HTR-8/SVneo (cell line): ENCODE measurements at places on chromosomes 2 and 18.

DNA sequence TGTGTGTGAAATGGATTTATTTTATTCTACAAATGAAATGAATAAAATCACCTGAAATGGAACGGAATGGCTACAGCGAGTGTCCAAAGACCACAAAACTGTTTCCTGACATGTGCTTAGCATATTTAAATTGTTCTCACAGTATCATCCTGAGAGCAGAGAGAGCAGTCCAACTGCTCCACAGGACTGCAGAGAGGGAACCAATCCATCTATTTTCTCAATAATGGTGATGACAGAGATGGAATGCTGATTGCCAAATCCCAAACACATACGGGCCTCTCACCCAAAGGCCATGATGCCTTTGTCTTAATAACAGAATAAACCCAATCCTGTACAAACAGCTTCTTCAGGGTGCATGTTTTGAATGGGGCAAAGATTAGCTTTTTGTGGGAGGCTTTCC, 41.1 kb downstream of the STAT1 start:
- no peak for DNase-seq

GRCh38 chr2:174971868-174972781, 33.1 kb downstream of the CHN1 start:
- peak; percentile 34 for DNase-seq

DNA sequence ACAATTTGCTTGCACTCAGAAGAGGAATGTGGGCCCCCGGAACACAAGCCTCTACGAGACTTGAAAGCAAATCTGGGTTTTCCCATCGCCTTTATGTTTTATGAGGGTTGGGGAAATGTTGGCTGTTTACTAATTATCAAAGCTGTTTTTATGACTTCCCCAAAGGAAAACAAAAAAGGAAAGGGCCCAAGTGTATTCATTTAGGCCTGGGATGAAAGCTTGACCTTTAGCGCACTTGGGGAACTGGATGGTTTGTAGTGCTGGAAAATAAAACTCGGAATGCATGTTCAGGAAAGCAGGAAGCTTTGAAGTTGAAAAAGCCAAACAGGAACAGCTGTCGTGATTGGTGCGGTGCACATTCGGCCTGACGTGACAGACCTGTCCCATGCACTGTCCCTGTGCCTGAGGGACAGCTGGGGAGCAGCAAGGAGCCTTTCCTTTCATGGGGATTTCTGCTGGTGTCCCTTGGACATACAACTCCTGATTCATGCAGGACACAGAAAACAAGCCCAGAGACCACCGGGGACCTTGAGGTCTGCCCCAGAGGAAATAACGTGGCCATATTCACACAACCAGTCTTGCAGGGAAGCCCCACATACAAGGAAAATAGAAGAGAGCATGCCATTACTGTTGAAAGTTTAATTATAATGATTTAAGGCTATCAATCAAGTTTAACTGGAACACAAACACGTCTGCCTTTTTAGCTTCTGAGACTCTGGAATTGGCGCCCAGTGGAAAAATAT, 169.7 kb upstream of the APCDD1 start:
- no peak for DNase-seq

DNA sequence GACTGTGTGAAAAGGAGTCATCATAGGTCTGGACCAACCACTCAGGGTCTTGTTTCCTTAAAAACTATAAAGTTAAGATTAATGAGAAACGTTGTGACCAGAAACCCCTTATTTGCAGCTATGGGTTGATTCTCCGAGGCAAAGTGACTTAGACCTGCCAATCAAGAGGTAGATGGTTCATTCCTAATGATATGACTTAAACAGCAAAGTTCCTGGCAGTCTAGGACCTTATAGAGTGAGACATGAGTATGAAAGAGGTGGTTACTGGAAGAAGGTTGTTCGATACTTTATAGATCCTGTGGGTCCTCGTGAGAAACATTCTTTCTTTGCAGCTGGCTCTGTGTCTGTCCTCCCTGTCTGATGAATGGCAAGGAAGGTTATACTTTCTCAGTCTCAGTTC, 8.0 kb downstream of the SFXN5 start:
- DNase-seq: no peak

- no peak for DNase-seq
Measured at GRCh38 chr2:195737511-195738325, 80.7 kb downstream of the SLC39A10 start.

DNA sequence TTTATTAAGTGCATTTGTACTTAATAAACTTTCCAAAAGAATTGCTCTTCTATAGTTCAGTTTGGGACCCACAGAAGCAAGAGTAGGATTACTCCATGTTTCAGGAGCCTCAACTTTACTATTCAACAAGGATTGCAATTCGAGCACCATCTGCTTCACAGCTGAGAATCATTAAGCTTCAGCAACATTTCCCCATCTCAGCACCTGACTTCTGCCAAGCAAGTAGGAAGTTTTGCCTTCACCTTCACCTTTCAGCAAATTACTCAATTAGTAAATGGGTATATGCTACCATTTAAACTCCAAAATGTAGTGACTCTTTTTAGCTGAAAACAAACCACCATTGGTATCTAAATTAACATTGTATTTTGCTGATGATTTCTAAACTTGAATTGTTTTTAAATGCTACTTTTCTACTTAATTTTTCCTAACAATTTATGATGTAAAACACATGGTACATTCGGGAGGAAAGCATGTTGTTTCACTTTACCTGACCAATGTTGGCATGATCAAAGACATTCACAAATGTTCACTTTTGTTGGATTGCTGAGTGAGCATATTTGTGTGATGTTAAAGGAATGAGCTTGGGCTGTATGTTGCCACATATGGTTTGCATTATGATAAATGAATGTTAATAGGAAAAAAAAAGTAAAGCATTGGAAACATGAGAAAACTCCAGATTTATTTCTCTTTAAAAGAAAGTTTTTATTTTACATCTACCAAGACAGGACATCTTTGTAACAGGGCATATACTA, 159.2 kb downstream of the GULP1 start:
- DNase-seq: no peak

- peak; percentile 79 for DNase-seq
Measured at GRCh38 chr18:58223717-58224424, 179.8 kb downstream of the NEDD4L start.

- no peak for DNase-seq
Measured at GRCh38 chr18:13530033-13530878, 196.1 kb downstream of the FAM210A start.

GRCh38 chr2:242075696-242076095, 206.2 kb downstream of the RTP5 start:
- DNase-seq: no peak

DNA sequence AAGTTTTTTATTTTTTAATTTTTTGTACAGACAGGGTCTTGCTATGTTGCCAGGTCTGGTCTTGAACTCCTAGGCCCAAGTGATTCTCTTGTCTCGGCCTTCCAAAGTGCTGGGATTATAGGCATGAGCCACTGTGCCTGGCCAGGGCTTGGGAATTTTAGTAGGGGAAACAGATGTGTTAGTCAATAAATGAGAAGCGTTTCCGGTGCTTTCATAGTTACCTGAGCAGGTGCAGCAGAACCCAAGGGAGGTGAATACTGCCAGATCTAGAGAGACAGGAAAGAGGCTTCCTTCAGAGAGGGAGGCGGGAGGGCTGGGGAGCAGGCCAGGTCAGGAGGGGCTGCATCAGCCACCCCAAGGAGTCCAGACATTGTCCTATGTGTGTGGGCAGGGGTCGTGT, 30.5 kb upstream of the IMPA2 start:
- no peak for DNase-seq

DNA sequence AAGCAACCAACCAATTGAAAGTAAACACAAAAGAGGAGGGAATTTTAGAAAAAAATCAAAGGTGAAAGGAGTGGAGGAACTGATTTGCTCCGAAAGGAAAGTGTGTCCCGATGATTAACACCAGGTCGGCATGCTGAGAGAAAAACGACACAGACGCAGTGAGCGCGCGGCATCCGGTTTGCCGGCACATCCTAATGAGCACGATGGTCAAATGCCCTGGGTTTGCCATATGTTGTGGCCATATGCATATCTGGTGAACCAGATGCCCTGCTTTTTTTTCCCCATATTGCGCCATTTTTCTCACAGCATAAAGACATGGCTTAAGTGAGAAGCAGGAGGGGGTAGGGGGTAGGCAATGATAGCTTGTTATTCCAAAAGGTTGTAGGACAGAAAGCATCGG, 626.7 kb downstream of the BCL11A start:
- DNase-seq: no peak

DNA sequence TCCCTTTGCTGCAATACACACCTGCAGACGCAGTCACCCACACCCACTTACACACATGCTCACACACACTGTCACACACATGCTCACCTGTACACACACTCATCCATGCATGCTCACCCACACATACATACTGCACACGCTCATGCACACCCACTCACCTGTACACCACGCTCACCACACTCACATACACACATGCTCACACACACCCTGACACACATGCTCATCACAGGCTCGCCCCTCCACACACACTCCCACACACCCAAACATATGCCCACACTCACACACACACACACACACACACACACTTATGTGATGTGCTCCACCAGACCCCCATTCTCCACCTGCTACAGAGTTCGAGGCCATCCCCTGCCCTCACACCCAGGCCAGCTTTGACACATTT, 22.8 kb upstream of the CREG2 start:
- no peak for DNase-seq

DNA sequence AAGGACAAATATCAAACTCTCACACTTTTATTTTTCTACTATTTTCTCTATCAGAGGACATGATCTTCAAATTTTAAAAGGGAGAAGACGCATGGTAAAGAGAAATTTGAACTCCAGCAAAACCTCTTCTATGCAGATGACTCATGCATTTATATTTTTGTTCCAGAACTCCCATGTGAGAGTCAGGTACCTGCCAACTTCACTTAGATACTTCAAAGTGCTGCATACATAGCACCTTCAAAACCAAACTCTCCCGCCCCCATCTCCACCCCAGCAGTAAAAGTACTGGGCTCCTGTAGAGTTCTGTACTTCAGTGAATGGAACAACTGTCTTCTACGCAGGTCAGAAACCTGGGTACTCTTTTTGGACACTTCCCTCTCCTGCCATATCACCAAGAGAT, 398.3 kb downstream of the TGIF1 start:
- DNase-seq: no peak

DNA sequence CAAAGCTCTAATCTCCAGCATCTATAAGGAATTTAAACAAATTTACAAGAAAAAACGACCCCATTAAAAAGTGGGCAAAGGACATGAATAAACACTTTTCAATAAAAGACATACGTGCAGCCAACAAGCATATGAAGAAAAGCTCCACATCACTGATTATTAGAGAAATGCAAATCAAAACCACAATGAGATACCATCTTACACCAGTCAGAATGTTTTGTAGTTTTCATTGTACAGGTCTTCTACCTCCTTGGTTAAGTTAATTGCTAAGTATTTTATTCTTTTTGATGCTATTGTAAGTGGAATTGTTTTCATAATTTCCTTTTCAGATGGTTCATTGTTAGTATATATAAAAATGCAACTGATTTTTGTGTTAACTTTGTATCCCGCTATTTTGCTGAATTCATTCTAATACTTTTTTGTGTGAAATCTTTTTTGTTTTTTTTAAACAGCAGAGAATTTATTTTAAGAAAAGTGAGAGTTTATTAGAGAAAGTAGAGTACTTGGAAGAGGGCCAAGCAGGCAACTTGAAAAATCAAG, 40.7 kb downstream of the SLC39A10 start:
- no peak for DNase-seq

GRCh38 chr2:196330645-196331044, 159.3 kb upstream of the STK17B start:
- no peak for DNase-seq

DNA sequence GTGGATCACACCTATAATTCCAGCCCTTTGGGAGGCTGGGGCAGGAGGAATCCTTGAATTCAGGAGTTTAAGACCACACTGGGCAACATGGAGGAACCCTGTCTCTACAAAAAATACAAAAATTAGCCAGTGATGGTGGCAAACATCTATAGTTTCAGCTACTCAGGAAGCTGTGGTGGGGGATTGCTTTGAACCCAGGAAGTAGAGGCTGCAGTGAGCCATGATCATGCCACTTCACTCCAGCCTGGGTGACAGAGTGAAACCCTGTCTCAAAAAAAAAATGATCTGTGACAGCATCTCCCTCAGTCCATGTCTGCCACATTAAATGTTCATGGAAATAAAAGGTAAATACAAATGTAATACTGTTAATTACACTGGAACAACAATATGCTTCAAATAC, 121.4 kb upstream of the COL5A2 start:
- no peak for DNase-seq

DNA sequence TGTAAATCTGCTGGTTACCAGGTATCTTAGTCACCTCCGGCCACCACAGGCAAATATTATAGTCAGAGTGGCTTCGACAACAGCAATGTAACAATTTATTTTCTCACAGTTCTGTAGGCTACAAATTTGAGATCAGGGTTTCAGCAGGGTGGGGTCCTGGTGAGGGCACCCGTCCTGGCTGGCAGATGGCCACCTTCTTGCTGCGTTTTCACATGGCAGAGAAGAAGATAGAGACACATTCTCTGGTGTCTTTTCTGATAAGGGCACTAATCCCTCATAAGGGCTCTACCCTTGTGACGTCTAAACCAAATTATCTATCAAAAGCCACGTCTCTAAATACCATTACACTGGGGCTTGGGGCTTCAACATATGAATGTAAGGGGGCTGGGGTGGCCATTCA, 843.2 kb upstream of the FANCL start:
- no peak for DNase-seq

DNA sequence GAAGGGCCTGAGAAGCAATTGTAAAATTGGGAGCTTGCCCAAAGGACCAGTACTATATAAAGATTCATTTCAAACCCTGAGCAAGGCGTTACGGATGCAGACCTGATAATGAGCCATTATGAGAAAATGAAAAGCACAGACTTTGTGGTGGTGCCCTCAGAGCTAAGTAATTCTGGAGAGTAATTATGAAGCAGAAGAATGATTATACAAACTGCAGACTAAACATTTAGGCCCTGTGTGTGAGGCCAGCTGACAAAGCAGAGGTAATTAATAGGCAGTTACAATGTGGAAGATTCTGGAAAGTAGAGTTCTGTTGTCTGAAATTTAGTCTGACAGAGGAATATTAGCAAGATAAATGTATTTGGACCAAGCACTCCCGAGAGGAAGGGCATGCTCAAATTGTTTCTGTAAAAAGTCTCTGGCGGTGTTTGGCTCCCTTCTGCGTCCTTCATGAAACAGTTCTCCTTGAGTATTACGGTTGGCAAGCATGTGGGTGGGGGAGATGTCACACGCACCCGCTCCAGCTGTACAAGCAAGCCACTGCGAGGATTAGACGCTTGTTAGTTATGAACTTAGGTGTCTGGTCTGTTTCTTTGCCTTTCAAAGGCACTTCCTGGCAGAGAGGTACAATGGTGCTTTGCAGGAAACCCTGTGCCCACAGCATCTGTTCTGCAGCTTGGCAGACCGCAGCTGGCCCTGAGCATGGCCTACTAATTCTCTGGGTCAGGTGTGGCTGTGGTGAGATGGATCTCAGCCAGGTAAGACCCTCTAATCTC, 45.5 kb downstream of the CDC42EP3 start:
- no peak for DNase-seq
